ENCODE measurements at places on chromosomes 6 and 20.
A peak's percentile ranks its signal among the peaks of the same experiment; 100 is the strongest.

DNA sequence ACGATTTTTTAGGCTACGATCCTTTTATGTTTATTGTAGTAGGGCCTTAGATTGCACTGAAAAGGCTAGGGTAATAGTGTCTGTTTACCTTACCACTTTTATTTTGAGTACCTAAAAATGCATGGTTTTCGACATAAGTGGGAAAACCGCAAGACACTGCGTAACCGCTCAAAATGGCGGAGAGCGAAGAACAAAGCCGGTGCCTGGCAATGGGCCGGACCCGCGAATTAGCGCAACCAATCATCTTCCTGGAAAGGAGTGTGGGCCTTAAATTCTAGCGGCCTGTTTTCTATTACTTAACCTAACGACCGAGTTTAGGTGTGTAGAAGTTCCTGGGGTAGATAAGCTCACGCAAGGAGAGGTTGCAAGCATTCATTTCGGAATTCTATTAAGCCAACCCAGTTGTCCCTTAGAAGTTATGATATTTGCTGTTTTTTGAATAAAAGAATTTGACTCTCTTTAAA, 118.0 kb downstream of the HFE start:
- peak; percentile 78 for DNase-seq

DNA sequence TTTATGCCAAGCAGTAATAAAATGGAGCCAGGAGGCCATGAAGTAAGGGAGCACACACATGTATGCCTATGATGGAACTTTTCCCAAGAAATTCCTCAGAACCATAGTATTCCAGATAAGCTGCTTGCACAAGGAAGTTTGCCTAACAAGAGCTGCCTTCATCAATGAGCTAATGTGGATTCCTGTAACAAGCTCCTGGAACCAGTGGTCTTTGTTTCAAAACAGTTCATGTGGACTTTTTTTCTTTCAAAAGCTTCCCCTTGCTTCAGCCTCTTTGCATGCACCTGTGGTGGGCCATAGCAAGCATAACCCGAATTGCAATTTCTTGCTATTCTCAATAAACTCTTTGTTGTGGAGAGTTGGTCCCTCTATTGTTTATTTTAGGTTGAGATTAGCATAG, 359.6 kb downstream of the UTRN start:
- no peak for DNase-seq

GRCh38 chr6:122553697-122554096, 56.5 kb upstream of the PKIB start:
- DNase-seq, result no peak

DNA sequence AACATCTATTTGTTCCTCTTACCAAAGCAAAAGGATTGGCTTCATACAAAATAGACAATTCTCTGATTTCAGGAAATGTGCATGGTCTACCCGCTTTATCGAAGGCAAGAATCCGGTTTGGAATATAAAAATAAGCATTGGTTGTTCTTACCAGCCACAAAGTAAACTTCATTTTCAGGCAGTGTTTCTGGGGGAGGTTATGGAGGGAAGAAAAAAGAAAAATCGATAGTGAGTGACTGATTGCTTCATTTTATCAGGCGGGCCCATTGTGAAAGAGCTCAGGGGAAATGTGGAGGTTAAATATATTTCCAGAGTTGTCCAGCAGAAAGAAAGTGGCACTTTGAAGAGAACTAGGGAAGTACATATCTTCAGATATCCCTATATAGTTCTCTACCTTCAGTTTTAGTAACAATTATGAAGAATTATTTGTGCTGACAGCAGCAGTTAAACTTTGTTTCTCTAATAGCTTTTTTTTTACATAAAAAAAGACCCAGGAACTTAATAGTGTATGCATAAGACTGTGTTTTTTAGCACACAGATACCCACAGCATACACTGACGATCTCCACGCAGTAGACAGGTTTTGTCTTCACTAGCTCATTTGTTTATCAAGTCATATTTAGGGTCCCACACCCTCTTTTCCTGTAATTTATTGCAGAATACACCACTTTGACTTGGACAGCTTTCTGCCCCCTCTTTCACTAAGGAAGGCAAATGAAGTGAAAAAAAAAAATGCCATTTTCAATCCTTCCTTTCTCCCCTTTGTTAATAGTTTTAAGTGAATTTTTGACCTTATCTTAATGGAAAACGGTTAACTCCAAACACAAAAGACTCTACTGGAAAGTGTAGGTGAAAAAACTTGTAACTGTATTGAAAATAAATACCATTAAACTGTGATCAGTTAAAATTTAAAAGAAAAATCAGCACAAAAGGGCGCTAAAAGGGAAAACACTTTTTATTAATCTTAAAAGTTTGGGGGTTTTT, 2.9 kb downstream of the POU3F2 start:
- no peak for DNase-seq

DNA sequence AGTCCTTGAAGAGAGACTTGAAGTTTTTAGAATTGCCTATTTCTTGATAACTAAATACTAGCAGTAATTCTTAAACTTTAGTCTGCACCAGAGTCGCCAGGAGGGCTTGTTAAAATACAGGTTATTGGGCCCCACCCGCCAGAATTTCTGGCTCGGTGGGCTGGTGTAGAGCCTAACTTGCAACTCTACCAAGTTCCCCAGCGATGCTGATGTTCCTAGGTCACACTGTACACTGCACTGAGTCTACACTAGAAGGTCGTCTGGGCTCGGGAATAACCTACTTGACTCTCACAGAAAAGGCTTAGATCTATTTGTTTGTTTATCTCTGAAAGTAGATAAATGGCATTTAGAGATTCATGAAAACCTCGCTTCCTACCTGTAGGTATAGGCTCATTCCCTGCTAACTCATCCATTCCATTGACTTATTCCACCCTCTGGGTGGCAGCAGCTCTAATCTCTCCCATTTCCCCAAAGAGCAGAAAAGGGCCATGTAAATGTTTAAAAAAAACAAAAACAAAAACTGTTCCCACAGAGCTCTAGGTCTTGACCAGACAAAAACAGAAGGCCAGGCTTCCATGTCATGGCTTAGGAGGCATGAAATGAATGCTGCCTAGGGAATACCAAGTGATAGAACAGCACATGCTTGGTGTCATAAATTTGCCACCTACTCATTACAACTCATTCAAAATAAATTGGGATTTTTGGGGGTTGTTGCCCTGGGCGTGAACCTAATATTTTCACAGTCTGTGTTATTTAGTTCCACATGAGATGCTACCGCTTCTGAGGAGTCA, 292.1 kb downstream of the ADGB start:
- no peak for DNase-seq
